ENCODE measurements at places on chromosomes 1 and 21. TPM values are rescaled to one million over a fixed set of nuclear protein-coding genes. Genes with fewer than 3 reads are reported as not detected.

TRIM46 gene
- total RNA-seq: 6.8 TPM

- no peaks in the 10 kb centered on the region for H3K27me3 ChIP-seq
- H3K4me1 ChIP-seq: no peaks in the 10 kb centered on the region
- DNase-seq: no peak
- no peak overlapping the region for H3K4me3 ChIP-seq
These were observed 193.8 kb downstream of the ZC3H11B start for GRCh38 chr1:219419065-219419464.

- H3K36me3 ChIP-seq: peaks cover 4% of the 10 kb centered on the region
- no peak overlapping the region for H3K4me3 ChIP-seq
- H3K27me3 ChIP-seq: no peaks in the 10 kb centered on the region
These were observed 11.2 kb downstream of the SPSB1 start for GRCh38 chr1:9303916-9304315.

GRCh38 chr1:156445789-156446263 lies 54.7 kb downstream of the MEF2D start:
- H3K4me1 ChIP-seq: peaks cover 16% of the 10 kb centered on the region
- peaks cover 14% of the 10 kb centered on the region for H3K27me3 ChIP-seq
- no peaks in the 10 kb centered on the region for H3K36me3 ChIP-seq
- no peak overlapping the region for H3K27ac ChIP-seq

DNA sequence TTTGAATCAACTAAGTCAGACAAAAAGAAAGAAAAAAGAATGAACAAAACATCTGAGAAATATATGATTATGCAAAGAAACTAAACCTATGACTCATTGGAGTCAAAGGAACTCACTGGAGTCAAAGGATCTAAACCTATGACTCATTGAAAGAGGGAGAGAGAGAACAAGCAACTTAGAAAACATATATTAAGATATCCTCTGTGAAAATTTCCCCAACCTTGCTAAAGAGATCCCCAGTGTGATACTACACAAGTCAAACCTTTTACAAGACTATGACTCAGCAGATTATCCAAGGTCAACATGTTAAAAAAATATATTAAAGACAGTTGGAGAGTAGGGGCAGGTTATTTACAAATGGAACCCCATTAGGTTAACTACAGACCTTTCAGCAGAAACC lies 1538.3 kb downstream of the NCAM2 start:
- DNase-seq: no peak
- no peaks in the 10 kb centered on the region for H3K27me3 ChIP-seq
- no peak overlapping the region for H3K27ac ChIP-seq
- no peaks in the 10 kb centered on the region for H3K4me1 ChIP-seq
- no peak overlapping the region for H3K4me3 ChIP-seq

DNA sequence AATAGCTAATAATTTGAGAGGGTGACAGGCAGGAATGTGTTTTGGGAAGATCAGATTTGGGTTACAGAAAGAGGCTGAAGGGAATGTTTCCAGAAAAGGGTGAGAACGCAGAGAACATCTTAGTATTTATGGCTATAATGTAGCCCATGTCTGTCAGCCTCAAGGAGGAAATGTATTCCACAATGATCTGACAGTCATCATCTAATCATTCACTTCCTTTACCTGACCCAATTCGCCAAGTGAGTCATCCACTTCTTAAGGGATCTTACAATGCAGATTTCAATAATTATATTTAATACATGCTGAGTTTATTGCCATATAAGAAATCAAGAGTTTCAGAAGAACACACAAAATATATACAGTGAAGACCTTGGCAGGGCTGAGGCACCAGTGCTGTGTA lies 10.8 kb downstream of the TRIM45 start:
- H3K4me3 ChIP-seq: no peak overlapping the region
- peaks cover 4% of the 10 kb centered on the region for H3K4me1 ChIP-seq
- no peak overlapping the region for H3K27ac ChIP-seq
- no peak for DNase-seq

ANGPTL7 gene
- 4.7 TPM for total RNA-seq

DNA sequence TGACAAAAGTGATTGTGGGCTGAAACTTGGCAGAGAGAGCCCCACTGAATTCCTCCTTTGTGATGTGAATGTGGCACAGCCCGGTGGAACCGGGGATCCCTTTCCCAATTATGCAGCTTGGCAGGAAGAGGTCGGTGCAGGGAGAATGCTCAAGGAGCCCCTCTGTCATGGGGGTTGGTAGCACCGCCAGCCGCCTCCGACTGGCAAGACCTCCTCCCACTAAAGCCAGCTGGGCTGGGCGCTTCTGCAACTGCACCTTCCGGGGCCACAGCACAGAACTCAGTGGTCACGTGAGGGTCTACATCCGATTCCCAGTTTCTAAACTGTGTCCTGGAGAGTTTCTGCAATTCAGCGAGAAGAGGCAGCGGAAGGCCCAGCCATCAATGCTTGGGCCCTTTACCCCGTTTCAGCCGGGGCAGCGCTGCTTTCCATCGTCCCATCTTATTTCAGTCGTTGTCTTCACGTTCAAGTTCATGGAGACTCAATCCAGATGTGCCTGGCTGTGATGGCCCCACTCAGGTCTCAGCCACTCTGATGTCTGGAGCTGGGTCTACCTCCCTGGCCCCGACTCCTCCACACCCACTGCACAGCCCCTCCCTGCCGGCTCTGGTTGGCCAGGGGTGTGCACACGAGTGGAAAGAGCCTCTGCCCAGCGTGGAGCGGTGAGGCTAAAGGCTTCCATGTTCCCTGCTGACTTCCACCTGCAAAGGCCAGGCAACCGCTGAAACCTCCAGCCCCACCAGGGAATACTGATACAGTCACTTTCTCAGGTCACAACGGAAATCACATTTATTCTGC lies 39.8 kb upstream of the FHAD1 start:
- DNase-seq: no peak
- no peaks in the 10 kb centered on the region for H3K27me3 ChIP-seq

DNA sequence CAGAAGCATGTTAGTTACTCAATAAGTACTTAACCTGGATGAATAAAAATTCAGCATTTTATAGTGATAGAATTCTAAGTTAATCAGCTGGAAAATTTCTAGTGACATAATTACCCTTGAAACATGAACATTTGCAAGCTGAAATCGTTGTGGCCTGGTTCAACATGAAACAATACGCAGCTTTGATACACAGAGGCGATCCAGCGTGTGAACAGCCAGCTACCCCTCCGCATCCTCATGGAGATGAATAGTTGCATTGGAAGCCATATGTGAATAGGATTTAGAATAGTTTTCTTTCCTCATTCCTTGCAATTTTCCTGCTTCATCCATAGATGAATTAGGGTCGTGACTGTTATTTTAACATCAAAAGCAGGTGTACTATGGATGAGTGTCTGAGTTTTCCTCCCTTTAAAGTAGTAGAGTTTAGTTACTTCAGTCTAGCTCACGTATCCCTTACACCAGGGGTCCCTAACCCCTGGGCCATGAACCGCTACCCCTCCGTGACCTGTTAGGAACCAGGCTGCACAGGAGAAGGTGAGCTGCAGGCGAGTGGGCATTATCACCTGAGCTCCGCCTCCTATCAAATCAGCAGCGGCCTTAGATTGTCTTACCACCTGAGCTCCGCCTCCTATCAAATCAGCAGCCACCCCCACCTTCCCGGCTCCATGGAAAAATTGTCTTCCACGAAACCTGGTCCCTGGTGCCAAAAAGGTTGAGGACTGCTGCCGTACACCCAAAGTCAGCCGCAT lies 6.2 kb upstream of the TARBP1 start:
- no peaks in the 10 kb centered on the region for H3K27me3 ChIP-seq
- no peak overlapping the region for H3K27ac ChIP-seq
- H3K4me1 ChIP-seq: peaks cover 4% of the 10 kb centered on the region
- no peaks in the 10 kb centered on the region for H3K36me3 ChIP-seq

DNA sequence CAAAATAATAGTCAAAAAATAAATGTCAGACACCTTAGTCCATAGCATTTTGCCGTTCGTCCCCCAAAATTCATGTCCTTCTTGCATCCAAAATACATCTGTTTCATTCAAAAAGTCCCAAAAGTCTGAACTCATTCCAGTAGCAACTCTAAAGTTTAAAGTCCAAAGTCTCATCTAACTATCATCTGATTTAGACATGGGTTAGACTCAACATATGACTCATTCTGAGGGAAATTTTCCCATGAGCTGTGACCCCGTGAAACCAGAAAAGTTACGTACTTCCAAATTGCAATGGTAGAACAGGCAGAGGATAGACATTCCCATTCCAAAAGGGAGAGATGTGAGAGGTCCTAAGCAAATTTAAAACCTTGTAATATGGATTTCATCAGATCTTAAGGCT lies 48.6 kb upstream of the CACHD1 start:
- H3K27ac ChIP-seq: no peak overlapping the region
- DNase-seq: no peak
- H3K4me1 ChIP-seq: no peaks in the 10 kb centered on the region
- H3K4me3 ChIP-seq: no peak overlapping the region

DNA sequence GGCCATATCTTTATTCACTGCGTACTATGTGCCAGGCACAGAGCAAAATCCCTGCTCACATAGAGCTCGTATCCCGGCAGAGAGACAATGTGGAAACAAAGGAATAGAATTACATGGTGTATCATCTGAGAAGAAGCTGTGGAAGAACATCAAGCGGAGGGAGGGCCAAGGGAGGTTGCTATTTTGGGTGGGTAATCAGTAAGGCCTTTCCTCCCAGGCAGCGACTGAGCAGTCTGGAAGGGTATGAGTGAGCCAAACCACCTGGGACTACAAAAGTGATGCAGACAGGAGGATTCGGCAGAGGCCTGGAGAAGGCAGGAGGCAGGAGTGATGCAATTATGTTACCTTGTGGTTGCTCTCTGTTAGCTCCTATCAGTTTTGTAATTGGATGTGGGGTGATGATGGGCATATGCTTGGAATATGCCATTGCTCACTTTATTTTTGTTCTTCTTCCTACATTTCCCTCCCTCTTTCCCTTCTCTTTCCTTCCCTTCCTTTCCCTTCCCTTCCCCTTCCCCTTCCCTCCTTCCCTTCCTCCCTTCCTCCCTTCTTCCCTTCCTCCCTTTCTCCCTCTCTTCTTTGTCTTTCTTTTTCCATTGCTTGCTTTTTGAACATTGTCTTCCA lies 172.9 kb downstream of the DISC1 start:
- H3K27ac ChIP-seq: no peak overlapping the region
- H3K36me3 ChIP-seq: no peaks in the 10 kb centered on the region
- H3K27me3 ChIP-seq: no peaks in the 10 kb centered on the region
- H3K4me3 ChIP-seq: no peak overlapping the region
- no peaks in the 10 kb centered on the region for H3K4me1 ChIP-seq
- DNase-seq: no peak

ZBTB17 gene
- 37.5 TPM for total RNA-seq

GRCh38 chr1:92883297-92883696 lies 51.5 kb downstream of the RPL5 start:
- no peak overlapping the region for H3K4me3 ChIP-seq
- no peaks in the 10 kb centered on the region for H3K27me3 ChIP-seq
- H3K36me3 ChIP-seq: no peaks in the 10 kb centered on the region
- no peak for DNase-seq
- H3K4me1 ChIP-seq: no peaks in the 10 kb centered on the region

DNA sequence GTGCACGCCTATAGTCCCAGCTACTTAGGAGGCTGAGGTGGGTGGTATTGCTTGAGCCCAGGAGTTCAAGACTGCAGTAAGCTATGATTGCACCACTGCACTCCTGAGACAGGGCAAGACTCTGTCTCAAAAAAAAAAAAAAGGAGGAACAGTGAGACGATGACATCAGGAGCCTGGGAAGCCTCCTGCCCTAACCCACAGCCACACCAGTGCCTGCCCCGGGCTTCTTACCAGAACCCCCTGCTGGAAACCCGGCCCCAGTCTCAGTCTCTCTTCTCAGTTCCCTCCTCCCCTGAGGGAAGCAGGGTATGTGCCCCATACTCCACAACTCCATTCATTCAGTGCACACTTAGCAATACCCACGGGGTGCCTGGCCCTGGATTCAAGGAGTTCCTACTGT lies 9.1 kb downstream of the COL8A2 start:
- H3K36me3 ChIP-seq: peaks cover 3% of the 10 kb centered on the region
- H3K4me1 ChIP-seq: peaks cover 45% of the 10 kb centered on the region
- no peaks in the 10 kb centered on the region for H3K27me3 ChIP-seq
- no peak for DNase-seq
- H3K27ac ChIP-seq: no peak overlapping the region
- H3K4me3 ChIP-seq: no peak overlapping the region

DNA sequence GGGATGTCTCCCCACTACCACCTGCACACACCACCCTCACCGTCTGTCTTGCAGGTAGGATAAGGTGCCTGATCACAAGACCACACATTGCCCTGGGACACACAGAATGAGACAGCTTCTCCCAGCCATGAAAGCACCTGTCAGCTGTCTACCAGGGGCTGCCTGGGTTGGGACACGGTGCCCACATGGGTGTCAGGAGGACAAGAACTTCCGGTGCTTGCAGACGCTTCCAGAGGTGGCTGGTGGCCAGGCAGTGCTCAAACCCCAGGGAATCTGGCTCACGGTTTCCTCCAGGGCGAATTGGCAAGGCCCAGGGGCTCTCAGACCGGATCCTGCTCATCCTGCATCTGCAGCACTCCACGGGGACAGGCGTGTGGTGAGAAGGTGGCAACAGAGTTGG lies 182.6 kb upstream of the ARHGEF16 start:
- H3K27ac ChIP-seq: no peak overlapping the region

SMPDL3B gene
- total RNA-seq: 2.5 TPM

- H3K36me3 ChIP-seq: no peaks in the 10 kb centered on the region
- H3K4me3 ChIP-seq: peak overlapping the region; percentile 44
- no peak for DNase-seq
- H3K4me1 ChIP-seq: peaks cover 25% of the 10 kb centered on the region
- H3K27me3 ChIP-seq: peaks cover 38% of the 10 kb centered on the region
These were observed 52.4 kb upstream of the H6PD start for GRCh38 chr1:9181990-9182783.

DNA sequence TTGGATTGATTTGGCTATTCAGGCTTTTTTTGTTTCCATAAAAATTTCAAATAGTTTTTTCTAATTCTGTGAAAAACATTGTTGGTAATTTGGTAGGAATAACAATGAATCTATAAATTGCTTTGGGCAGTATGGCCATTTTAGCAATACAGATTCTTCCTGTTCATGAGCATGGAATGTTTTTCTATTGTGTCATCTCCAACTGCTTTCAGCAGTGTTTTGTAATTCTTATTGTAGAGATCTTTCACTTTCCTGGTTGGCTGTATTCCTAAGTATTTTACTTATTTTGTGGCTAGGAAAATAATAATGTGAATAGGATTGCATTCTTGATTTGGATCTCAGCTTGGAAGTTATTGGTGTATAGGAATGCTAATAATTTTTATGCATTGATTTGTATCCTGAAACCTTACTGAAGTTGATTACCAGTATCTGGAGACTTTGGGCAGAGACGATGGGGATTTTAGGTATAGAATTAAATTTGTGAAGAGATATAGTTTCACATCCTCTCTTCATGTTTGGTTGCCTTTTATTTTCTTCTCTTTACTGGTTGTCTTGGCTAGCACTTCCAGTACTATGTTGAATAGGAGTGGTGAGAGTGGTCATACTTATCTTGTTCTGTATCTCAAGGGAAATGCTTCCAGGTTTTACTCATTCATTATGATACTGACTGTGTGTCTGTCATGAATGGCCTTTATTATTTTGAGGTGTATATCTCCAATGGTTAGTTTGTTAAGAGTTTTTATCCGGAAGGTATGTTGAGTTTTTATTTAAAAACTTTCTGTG lies 57.3 kb downstream of the DRAM2 start:
- H3K4me1 ChIP-seq: no peaks in the 10 kb centered on the region
- H3K36me3 ChIP-seq: no peaks in the 10 kb centered on the region
- H3K27ac ChIP-seq: no peak overlapping the region
- H3K4me3 ChIP-seq: no peak overlapping the region
- H3K27me3 ChIP-seq: no peaks in the 10 kb centered on the region
- no peak for DNase-seq

DNASE2B gene
- 0.22 TPM for total RNA-seq

- H3K27me3 ChIP-seq: peaks cover 4% of the 10 kb centered on the region
- H3K36me3 ChIP-seq: no peaks in the 10 kb centered on the region
- H3K4me1 ChIP-seq: peaks cover 32% of the 10 kb centered on the region
- DNase-seq: peak; percentile 78
- no peak overlapping the region for H3K27ac ChIP-seq
These were observed 66.7 kb upstream of the VAMP3 start for GRCh38 chr1:7704214-7705047.
